ENCODE measurements at places on chromosomes 2 and 18.
A peak's percentile ranks its signal among the peaks of the same experiment; 100 is the strongest.

DNA sequence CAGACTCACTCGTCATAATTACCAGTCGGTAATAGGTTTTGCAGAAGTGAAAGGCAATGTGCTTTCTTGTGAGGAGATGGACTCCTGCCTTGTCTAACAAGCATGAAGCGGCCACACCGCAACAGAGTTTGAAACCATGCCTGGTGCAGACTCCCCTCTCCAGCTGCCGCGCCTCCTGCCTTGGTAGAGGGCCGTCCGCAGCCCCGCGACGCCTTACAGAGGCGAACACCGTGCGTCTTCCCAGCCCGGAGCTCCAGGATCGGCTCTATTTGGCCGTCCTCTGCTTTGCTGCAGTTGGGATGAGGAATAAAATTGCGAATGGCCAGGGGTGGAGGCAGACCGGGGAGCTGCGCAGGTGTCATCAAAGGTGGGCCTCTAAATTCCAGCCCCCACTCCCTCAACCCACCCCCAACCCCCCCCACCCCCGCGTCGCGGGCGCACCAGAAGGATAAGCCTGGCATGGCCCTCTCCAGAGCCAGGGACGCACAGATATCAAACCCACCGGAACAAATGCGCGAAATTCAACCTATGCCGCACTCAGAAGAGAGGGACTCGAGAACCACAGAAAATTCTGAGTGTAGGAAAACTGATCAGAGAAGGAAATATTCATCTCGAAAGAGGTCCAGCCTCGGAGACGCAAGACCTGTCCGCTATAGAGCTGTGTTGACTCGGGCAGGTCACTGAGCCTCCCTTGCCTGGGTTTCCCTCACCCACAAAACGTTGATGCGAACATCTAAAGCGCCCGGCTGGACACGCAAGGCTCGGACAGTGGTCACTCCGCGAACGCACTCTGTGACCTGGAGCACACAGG is 1.1 kb downstream of the TRABD2A start:
- DNase-seq, result no peak

GRCh38 chr18:47915229-47915628 is 15.2 kb downstream of the SMAD2 start:
- DNase-seq, result no peak

GRCh38 chr18:10562773-10563160 is 36.9 kb downstream of the NAPG start:
- no peak for DNase-seq

DNA sequence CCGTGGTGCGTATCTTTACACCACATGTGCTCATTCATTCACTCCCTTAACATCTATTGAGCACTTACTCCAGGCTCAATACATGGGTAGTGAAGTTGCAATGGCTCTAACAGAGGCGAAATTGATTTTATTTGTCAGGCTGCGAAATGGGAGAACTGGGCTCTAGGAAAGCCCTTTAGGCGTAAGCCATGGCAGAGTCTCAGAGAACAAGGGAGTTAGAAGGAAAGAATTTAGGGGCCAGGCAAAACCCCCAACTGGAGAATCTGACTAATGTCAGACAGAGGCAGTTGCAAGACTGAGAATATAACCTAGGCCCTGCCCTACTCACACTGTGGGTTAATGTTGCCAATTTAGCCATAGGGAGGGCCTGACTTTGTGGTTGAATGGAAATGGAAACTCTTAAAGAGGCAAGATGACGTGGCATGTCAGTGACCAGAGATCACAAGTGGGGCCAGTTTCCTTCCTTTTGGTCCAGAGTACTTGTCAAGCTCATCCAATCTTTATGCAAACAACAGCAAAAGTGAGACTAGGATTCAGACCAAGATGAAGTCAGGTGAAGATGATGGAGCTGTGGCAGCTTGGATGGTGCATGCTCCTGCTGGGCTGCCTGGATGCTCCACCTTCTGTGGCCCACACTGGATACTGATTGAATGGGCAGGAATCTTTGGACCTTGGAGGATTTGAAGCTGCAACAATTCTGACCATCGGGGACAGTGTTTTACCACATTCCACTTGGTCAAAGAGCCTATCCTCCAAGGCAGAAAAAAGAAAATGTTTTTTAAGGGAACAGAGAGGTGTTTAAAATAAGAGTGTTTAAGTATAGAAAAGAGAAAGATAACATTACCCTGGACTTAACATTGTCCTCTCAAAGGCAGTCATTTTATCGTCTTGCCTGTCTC is 92.2 kb downstream of the CAPN13 start:
- DNase-seq, result no peak

- no peak for DNase-seq
Measured at GRCh38 chr2:36606925-36607324, 9.0 kb upstream of the FEZ2 start.

- no peak for DNase-seq
Measured at GRCh38 chr18:23351521-23351920, 101.6 kb upstream of the RIOK3 start.

DNA sequence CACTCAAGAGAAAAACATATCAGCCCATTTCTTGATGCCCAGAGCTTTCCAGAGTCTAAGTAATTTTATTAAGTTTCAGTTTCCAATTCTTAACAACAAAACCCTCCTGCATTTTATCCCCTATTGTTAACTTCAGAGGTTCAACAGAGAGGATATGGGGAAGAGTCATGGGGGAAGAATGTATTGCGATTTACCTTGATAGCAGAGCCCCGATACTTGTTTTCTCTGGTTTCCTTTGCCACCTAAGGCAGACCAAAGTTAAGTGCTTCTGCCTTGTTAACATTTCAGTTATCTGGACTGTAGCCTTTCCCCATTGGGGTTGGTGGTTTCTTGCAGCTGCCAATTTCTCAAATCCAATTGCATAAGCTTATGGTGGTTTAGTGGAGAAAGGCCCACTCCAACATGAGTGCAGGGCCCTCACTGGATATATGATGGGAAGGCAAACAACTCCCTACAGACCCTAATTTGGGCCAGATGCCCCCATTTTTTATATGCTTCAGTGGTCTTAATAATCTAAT is 82.0 kb upstream of the ITGB6 start:
- DNase-seq, result no peak

GRCh38 chr2:60379684-60380083 is 173.8 kb downstream of the BCL11A start:
- no peak for DNase-seq

GRCh38 chr18:54946149-54946581 is 13.1 kb downstream of the CCDC68 start:
- DNase-seq, result no peak

DNA sequence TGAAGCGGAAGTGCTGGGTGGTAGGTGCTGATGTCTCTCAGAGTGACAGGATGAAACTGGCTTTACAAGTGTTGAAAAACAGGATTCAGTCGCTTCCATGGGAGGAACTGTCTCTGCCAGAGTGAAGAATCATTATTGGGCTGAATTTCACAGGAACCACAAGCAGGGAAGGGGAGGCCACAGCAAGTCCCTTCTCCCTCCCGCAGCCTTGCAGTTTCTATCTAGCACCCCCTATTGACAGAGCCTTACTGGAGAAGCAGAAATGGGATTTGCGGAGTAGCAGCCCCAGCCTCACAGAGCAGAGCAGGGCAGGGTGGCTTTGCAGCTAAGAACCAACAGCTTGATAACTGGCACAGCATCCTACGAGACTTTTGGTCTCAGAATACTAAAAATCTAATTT is 33.3 kb upstream of the RMP24 start:
- DNase-seq, result no peak

DNA sequence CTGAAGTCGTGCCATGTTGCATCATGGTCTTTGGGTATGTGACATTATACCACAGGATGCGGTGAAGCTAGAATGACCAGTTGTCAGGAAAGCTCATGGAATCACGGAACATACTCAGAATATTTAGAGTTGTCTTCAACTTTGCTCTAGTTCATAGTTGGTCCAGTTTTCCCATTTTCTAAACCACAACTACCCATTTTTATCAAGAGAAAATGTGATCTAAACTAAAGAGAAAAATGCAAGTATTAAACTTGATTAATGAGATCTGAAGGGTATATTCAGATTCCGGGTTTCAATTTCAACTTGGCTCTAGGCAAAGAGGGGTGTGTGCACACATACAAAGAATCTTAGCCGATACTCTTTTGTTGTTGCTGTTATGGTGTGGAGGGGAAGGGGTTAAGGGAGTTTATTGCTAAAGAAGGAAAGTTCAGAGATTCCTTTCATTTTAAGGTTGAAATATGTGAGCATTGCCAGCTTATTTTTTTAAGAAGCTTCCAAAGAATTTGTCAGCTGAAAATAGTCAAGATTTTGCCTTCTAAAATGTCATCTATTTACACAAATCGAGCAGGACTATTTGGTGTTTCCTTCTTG is 516.6 kb upstream of the ZEB2 start:
- DNase-seq, result no peak

DNA sequence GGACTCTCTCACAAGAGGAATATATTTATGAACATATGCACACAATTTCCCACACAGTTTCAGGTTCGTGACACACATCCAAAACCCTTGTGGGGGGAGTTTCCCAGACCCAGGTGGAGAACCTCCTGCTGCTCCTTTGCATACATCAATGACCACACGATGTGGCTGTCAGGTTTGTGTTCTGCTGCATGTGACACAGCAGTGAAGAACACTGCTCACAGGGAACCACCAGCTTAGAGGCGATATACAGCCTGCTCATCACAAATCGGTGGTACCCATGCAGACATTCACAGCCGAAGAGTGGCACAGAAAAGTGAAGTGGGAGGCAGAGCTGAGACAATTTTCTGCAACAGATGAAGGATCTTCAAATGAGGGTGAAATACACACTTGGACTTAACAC is 175.6 kb upstream of the ZFP36L2 start:
- DNase-seq, result no peak

DNA sequence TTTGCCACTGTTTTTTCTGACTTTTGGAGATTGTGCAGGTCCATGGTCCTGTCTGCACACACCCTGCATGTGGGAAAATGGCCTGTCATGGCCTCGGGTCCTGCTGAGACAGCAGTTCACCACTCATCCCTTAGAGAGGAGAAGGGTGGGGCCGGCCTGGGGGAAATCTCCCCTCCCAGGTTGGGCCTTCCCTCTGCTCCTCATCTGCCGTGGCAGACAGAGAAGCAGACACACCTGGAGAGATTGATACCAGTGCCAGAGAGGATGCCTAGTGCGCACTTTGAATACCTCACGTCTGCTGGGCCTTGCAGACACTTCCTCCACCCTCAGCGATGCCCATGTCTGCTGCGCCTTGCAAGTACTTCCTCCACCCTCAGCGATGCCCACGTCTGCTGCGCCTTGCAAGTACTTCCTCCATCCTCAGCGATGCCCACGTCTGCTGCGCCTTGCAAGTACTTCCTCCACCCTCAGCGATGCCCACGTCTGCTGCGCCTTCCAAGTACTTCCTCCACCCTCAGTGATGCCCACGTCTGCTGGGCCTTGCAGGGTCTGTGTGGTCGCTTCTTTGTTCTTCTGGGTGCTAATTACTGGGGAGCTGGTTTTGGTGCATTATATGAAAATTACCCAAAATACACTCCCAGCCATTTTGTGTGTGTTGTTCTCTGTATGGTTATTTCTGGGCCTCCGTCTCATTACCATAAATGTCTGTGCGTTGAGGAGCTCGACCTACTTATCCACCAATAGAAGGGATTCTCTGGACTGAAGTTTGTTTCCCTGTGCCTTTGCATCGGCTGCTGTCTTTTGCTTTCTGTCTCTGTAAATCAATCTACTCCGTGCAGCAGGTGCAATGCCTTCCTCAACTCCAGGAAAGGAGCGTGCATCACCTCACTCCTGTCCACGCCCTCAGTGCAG is 186.9 kb upstream of the PXDN start:
- DNase-seq, result no peak

- no peak for DNase-seq
Measured at GRCh38 chr2:105344704-105345345, 7.5 kb downstream of the C2orf49 start.

DNA sequence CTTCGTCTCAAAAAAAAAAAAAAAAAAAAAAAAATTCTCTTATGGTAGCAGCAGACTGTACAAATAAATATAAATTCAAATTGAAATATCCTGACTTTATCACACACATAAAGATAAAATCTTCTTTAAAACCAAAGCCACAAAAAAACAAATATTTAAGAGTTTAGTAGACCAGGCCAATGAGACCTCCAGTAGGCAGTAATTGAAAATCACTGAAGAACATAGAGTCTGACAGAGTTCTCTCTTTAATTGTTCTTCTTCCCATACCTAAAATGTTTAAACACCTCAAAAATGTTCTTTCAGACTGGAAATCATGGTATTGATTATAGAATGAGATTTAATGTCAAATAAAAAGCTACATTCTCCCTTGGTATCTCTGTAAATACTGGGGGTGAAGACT is 20.8 kb downstream of the PRPF40A start:
- no peak for DNase-seq

DNA sequence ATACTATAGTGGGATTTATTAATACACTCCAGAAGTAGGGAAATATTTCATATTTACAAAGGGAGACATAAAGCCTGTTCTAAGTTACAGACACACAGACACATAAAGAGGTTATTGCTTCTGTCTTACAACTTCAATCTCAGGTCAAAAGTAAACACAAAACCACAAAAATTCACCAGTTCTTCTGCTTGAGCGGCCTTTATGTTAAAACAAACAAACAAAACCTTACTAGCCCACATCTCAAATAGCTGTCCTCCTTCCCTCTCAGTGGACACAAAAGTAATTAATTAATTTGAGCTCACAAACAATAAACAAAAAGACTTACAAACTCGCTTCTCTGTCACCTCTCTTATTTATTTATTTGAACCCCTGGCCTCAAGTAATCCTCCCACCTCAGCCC is 1.5 kb upstream of the ASNSD1 start:
- DNase-seq, result no peak

GRCh38 chr2:239106314-239106908 is 258.5 kb downstream of the TWIST2 start:
- DNase-seq, result no peak

- no peak for DNase-seq
Measured at GRCh38 chr2:207847098-207847806, 77.5 kb upstream of the FZD5 start.

GRCh38 chr2:10148268-10148667 is 25.7 kb downstream of the RRM2 start:
- DNase-seq, result no peak

DNA sequence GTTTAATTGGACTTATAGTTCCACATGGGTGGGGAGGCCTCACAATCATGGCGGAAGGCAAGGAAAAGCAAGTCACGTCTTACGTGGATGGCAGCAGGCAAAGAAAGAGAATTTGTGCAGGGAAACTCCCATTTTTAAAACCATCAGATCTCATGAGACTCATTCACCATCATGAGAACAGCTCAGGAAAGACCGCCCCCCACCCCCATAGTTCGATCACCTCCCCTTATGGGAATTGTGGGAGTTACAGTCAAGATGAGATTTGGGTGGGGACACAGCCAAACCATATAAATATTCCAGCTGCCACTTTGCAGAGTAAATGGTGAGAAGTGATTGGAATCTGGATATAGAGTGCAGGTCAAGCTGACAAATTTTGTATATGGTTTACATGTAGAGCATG is 187.4 kb downstream of the ARL4C start:
- no peak for DNase-seq

- DNase-seq, result peak; percentile 42
Measured at GRCh38 chr2:174682578-174683391, 81.5 kb downstream of the CHRNA1 start.

GRCh38 chr2:203675086-203675485 is 31.4 kb upstream of the CD28 start:
- DNase-seq, result no peak

All from T follicular helper cell (primary cell).